ENCODE measurements at places on chromosomes 5 and 9.

- DNase-seq: no peak
Observed at GRCh38 chr9:96121136-96121535, 180.8 kb downstream of the HSD17B3 start.

DNA sequence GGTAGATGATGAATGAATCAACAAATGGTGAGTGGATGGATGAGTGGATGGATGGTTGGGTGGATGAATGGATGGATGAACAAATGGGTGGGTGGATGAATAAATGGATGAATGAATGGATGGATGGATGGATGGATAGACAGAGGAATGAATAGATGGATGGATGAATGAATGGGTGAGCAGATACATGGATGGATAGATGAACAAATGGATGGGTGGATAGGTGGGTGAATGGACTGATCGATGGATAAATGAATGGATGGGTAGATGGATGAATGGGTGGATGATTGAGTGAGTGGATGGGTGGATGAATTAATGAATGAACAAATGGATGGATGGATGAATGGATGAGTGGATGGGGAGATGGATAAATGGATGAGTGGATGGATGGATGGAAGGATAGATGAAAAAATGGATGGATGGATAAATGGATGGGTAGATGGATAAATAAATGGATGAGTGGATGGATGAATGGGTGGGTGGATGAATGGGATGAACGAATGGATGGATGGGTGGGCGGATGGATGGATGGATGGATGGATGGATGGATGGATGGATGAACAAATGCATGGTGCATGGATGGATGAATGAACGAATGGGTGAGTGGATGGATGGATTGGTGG, 85.7 kb downstream of the PHF2 start:
- DNase-seq: no peak

DNA sequence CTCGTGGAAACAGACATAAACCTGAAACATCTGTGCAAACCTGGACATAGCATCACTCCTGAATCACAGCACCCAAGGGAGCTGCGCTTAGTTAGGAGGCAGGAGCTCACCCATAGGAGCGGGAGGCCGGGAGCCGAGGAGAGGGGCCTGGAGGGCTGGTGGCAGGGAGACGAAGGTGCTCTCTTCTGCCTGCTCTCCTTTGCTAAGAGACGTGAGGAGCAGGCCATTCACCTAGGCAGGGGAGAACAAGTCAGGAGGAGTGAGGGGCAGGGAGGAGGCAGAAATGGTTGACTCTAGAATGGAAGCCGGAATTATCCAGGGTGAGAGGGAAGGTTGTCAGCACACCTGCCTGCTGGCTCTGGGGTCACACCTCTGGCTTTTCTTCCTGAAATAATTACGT, 398.4 kb upstream of the IRX2 start:
- no peak for DNase-seq

DNA sequence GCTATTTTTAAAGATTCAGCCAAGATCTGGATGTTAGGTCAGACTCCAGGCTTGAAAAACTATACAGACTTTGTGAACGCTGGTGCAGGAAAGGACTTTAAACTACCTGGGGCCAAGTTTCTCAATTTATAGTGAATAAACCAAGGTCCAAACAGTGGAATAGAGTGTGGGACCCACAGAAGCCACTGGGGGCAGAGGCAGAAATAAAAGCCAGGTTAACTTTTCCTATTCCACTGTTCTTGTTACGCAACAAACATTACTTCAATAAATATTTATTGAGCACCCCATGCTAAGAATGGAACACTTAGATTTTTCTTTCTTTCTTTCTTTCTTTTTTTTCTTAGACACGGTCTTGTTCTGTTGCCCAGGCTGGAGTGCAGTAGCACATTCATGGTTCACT, 11.0 kb upstream of the HAVCR1 start:
- DNase-seq: no peak

DNA sequence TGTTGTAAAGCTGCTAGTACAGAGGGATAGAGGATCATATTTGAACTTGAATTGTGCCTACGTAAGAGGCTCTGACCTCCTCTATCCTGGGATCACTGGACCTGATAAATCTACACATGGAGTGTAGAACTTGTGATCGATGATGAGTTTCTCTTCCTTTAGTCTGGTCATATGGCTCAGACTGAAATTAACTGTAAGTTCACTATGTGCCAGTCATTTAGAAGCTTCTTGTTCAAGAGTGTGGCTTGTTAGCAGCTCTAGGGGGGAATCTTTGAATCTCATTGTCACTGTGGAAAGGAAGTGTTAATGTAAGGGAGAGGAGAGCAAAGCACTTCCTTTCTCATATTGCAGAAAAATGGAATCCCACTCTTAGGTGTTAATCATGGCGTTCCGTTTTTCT, 12.1 kb downstream of the ZBTB34 start:
- no peak for DNase-seq

DNA sequence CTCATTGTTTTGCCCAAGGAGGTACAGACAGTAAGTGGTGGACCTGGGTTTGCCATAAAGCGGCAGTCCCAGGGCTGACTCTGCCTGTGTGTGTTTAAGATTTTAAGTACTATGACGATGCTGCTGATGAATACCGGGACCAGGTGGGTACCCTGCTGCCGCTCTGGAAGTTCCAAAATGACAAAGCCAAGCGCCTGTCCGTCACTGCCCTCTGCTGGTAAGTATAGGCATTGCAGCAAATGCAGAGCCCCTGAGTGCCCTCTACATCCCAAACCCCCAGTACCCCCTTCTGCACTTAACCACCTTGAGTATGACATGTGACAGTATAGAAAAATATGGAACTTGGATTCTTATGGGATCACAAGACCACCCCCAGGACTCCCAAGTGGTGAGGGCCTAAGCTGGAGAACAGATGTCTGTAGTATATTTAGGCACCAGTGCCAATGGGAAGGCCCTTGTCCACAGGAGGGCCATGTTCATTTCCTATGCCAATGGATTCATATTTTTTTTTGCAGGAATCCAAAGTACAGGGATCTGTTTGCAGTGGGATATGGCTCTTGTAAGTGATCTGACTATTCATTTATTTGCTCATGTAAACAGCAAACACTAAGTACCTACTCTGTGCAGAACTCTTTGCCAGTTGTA, 22.0 kb downstream of the ENHO start:
- no peak for DNase-seq

DNA sequence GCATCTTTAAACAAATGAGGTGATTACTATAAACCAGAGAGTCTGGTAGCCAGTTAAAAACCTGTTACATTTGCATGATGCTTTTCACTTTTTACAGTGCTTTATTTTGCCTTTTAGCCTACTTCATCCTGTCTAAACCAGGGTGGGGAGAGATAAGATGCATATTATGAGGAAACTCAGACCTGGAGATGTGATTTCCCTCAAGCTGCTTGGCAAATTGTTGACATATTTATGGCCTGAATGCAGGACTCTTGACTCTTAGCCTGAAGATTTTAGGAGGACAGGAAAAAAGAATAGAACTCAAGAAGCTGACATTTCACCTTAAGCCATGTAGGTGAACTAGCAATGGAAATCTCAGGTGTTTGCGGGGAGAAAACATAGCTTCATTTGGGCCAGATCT, 202.8 kb downstream of the NMUR2 start:
- DNase-seq: no peak

GRCh38 chr9:8011974-8012373, 212.4 kb upstream of the DMAC1 start:
- no peak for DNase-seq

DNA sequence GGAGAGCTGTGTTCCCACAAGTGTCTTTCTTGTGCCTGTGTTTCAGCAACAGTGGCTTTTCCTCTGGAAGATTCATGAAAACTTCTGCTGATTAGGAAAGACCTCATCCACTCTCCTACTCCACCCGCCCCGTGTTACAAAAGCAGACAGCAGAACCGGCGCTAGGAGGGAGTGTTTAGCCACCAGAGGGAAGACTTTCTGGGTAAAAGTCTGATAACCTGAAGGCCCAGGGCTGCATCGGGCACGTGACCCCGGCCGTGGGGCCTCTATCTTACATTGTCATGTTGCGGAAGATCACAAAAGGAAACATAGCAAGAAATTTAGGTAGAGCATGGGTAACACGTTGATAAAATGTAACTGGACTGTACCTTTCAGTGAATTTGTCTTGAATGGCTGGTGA, 32.0 kb upstream of the DMRT2 start:
- no peak for DNase-seq

- no peak for DNase-seq
Observed at GRCh38 chr5:150227036-150227435, 37.2 kb downstream of the SLC6A7 start.

- no peak for DNase-seq
Observed at GRCh38 chr9:35834260-35835215, 5.5 kb downstream of the TMEM8B start.

DNA sequence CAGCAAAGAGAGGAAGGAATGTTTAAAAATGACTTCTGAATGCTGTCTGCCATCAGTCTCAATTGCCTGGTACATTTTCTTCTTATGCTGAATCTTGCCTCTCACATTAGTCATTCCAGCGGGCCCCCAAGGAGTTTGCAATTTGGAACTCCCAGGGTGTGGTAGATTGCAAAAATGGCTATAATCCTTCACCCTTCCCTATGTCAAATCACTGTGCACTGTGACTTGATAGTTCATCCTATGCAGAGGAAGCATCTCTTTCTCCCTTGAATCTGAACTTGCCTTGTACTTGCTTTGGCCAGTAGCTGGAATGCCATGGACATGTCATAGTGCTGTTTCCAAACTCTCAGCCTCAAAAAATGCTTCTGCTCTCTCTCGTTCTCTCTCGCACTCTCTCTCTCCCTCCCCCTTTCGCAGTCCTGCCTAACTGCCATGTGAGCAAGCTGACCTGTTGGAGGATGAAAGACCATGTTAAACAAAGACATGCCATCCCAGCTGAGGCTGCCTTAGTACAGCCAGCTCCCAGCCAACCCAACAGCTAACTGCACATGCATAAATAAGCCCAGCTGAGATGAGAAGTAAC, 284.0 kb upstream of the TLE4 start:
- DNase-seq: no peak

DNA sequence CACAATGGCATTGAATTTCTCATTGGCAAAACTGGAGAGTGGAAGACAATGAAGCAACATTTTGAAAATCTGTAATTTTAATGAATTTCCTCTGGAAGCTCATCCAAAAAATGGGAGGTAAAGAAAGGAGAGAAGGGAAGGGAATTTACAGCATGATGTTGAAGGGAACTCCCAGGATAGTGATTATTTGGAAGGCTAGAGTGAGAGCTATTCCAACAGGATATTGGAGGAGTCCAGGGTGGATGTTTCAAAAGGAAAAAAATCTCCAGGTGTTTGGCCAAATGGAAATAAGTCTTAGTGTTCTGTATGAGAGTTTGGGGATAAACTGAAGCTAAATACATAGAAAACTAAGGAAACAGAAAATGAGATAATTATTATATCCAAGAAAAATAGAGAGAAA, 106.2 kb downstream of the IZUMO3 start:
- no peak for DNase-seq

GRCh38 chr5:135615581-135616260, 36.9 kb upstream of the CXCL14 start:
- DNase-seq: no peak

GRCh38 chr9:35546853-35547252, 56.9 kb downstream of the RUSC2 start:
- DNase-seq: no peak

DNA sequence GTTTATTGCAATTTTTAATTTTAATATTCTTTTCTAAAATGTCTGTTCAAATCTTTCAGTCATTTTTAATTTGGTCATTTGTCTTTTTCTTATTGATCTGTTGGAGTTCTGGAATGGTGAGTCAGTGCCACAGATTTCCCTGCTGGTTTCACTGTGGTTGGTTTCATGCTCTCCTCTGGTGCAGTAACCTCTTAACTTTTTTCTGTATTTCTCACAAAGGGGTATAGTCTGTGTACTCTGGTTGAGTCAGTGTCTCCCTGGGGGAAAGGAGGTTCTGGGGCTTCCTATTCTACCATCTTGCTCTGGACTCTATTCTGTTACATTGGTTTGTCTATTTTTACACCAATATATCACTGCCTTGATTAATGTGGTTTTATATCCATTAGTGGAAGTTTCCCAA, 178.8 kb downstream of the CSNK1G3 start:
- DNase-seq: no peak

DNA sequence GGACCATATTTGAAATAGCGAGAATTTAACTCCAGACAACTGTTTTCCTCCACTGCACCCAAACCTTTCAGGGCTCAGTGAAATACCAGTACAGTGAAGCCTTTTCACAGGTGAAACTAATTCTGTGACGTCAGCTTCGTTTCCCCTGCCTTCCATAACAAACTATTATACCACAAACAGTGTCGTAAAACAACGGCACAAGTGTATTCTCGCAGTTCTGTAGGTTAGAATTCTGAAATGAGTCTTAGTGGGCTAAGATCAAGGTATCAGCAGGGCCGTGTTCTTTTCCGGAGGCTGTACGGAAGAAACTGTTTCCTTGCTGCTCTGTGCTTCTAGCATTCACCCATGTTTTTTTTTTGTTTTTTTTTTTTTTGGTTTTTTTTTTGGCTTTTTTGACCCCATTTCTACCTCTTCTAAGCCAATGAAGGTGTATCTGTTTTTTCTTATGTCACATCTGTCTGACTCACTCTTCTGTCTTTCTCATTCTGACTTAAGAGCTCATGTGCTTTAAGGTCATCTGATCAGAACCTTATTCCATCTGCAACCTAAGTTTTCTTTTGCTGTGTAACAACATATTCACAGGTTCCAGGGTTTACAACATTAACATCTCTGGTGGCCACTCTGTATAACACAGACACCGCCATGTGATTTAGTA, 20.1 kb downstream of the ISOC1 start:
- no peak for DNase-seq

GRCh38 chr9:88835038-88835466, 156.2 kb upstream of the S1PR3 start:
- peak; percentile 60 for DNase-seq

DNA sequence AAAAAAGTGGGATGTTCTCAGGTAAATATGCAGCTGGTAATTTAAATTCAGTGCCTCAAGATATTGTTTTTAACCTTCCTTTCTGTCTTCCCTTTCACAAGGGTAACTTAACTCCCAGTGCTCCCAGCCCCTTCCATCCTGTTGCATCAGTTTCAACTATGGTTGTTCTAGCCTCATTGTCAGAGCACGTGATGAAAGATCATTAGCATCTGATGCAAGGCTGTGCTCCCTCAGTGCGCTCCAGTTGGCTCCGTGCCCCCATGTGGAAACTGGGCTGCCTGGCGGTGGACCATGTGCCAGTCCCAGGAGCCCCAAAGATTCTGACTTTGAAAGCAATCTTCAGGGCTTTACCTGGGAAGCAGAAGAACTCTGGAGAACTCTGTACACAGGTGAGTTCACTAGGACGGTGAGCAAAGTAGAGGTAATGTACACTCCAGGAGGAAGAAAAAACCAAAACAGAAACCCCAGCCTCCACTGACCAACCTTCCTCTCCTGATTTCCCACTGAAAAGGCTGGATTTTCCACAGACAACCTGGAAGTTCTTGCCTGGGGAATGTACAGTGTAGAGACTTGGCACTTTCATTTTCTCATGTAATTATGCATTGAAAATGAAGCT, 96.9 kb downstream of the SLC1A3 start:
- no peak for DNase-seq

DNA sequence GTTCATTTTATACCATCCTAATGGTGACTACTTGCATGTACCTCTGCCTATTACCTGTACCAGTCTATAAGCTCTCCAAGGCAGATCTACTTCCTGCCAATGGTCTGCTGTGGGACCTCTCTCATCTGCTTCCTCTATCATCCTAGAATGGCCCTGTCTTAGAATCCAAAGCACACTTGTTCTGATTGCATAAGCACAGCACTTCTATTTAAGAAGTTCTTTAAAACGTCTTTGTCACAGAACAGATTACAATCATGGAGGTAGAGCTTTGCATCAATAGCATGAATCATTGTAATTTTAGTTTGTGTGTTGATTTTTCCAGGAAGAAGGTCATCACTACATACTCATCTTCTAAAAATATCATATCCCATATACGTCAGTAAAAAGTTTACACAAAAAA, 131.8 kb upstream of the ACOT12 start:
- DNase-seq: no peak
